ENCODE measurements at places on chromosomes 2 and 18.

DNA sequence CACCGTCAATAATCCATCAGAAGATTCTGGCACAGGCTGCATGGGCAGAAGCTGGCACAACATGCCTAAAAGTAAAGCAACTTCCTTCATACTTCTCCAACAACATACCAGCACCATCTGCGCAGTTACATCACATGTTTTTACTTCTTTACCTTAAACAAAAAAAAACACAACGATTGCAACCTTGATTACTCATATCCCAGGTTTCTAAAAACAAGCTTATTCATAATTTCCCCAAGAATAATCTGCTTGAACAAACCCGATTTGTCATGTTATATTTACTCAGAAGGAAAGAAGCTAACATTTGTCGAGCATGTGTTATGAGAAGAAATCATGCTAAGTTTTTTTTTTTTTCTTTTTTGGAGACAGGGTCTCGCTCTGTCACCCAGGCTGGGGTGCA lies 54.7 kb downstream of the THADA start:
- DNase-seq, result no peak

GRCh38 chr2:33516456-33516995 lies 40.1 kb downstream of the RASGRP3 start:
- DNase-seq, result no peak

- no peak for DNase-seq
Observed at GRCh38 chr2:156399224-156399949, 36.8 kb upstream of the GPD2 start.

GRCh38 chr2:3486047-3487027 lies 33.0 kb downstream of the ADI1 start:
- DNase-seq, result no peak

- DNase-seq, result no peak
Observed at GRCh38 chr2:164747140-164747539, 94.5 kb downstream of the COBLL1 start.

DNA sequence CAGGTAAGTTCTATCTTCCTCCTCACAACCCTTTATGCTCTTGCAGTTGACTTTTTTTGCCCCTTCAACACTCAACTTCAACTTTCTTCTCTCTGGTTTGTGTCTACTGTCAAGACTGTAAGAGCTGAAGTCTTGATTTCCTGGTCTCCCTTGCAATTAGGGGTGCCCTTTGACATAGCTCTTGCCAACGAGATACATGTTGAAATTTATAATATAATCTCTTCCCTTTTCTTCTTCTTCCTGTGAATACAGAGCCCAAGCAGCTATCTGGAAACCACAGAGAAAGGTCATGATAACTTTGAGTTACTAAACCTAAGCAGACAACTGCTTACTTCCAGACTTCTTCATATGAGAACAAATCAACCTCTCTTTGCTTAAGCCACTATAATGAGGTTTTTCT lies 163.5 kb downstream of the MC4R start:
- DNase-seq, result no peak

DNA sequence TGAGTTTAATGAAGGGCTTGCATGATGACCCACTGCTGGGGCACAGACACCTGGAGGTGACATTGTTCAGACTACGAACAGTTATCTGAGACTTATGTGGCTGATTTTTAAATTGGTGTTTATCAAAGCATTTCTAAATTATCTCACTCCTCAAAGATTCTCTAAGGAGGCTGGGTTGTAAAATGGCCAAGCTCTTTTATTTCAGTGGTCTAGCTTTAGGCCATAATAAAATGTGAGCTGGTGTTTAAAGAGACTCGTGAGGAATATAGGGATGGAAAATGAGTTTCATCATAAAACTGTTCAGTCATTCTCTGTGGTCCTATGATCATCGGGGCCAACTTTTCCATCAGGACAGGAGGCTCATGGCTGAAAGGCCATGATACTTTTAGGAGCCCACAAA lies 93.4 kb downstream of the SPP2 start:
- DNase-seq, result no peak

- DNase-seq, result no peak
Observed at GRCh38 chr2:191369034-191369433, 123.8 kb downstream of the MYO1B start.
